ENCODE measurements at places on chromosomes 16 and 17.

- no peak for DNase-seq
These were observed 14.1 kb downstream of the DHRS7B start for GRCh38 chr17:21140911-21141310.

DNA sequence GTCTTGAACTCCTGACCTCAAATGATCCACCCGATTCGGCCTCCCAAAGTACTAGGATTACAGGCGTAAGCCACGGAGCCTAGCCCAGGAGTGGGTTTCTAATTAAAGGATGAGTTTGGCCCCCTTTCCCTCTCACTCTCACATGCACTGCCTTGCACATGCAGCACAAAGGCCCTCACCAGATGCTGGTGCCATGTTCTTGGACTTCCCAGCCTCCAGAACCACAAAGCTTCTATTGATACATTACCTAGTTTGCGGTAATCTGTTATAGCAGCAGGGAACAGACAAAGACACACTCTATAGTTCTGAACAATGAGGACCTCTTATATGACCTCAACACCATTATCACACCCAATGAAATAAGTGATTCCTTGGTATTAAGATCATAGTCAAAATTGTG, 17.9 kb upstream of the ITGAD start:
- DNase-seq, result no peak

DNA sequence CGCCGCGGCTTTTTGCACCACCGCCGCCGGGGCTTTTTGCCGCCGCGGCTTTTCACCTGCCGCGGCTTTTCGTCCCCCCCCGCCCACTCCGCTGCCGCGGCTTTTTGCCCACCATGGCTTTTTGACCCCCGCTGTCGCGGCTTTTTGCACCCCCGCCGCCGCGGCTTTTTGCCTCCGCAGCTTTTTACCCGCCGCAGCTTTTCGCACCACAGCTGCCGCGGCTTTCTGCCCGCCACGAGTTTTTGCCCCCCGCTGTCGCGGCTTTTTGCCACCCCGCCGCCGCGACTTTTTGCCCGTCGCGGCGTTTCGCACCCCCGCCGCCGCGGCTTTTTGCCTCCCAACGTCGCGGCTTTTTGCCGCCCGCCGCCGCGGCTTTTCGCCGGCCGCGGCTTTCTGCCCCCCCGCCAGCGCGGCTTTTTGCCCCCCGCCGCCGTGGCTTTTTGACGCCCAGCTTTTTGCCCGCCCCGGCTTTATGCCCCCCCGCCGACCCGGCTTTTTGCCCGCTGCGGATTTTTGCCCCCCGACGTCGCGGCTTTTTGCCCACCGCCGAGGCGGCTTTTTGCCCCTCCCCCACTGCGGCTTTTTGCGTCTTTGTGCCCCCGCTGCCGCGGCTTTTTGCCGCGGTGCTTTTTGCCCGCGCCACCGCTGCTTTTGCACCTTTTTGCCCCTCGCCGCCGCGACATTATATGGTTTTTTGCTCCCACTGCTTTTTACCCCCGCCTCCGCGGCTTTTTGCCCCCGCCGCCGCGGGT, 1343.6 kb downstream of the TP53TG3F start:
- DNase-seq, result no peak

- DNase-seq, result no peak
These were observed 15.7 kb downstream of the ETV4 start for GRCh38 chr17:43530288-43531081.

DNA sequence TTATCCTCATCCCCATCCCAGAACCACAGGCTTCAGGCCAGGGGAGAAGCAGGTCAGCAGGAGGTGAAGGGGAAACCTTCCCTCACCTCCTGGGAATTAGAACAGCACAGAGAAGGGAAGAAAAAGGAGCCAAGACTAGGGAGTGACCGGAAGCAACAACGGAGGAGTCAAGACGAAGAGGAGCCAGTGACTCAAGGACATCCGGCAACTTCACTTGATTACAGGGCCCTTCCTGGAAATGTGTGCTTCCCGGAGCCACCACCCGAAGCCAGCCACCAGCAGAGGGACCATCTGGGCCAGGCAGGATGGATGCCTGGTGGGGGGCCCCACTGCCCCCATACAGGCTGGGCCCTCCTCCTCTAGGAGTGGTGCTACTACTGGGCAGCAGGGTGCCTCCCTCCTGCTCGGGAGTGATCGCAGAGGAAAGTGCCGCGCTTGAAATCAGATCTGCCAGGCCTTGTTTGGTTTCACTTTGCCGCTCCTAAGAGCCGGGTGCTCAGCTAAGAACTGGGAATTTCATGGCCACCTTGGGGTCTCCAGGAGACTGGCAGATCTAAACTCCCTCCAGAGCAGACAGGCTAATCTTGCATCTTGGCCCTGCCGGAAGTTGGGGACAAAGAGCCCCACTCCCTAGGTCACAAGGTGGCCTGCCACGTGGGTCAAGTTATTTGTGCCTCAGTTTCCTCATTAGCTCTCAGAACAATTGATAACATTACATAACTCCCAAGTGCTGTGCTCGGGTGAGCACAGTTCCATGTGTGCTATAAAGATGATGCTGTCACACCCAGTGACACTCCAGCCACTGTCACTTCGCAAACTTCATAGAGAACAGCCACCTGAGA, 6.6 kb downstream of the CDC42EP4 start:
- no peak for DNase-seq

GRCh38 chr16:4876646-4877379, 29.5 kb downstream of the UBN1 start:
- no peak for DNase-seq

GRCh38 chr16:52573365-52574299, 26.7 kb upstream of the TOX3 start:
- DNase-seq, result no peak

GRCh38 chr17:49231563-49231894, 942 bp upstream of the PHOSPHO1 start:
- DNase-seq, result no peak

GRCh38 chr16:78209951-78210661, 110.7 kb downstream of the WWOX start:
- no peak for DNase-seq

- no peak for DNase-seq
These were observed 11.4 kb downstream of the ITGAD start for GRCh38 chr16:31404353-31405064.

- peak; percentile 0 for DNase-seq
These were observed 417.1 kb downstream of the TMEM114 start for GRCh38 chr16:8173111-8173644.

GRCh38 chr17:62996221-62996620, 30.2 kb downstream of the TANC2 start:
- DNase-seq, result no peak

- DNase-seq, result no peak
These were observed 106.9 kb upstream of the SIAH1 start for GRCh38 chr16:48492133-48492532.

GRCh38 chr16:50761267-50761666, 19.4 kb downstream of the CYLD start:
- no peak for DNase-seq

- DNase-seq, result no peak
These were observed 20.2 kb downstream of the FOXN1 start for GRCh38 chr17:28526381-28526780.

- DNase-seq, result no peak
These were observed 1.0 kb downstream of the ZNF319 start for GRCh38 chr16:57999366-57999970.

DNA sequence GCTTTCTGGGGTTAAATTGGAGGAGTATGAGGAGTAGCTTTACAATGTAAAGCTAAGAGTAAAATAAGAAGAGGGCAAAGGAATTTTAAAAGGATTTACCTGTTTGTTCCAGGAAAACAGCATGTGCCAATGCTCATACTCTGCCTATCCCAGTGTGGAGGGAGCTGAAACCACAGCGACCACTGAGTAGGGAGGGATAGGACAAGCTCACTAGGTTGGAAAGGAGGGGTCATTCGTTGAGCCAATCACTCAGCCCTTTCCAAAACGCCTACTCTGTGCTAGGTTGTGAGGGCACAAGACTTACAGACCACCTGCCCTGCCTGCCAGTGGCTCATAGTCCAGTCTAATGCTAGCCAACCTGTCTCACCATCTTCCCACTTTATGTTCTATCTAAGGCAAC, 1.1 kb upstream of the DNAJC7 start:
- DNase-seq, result no peak

DNA sequence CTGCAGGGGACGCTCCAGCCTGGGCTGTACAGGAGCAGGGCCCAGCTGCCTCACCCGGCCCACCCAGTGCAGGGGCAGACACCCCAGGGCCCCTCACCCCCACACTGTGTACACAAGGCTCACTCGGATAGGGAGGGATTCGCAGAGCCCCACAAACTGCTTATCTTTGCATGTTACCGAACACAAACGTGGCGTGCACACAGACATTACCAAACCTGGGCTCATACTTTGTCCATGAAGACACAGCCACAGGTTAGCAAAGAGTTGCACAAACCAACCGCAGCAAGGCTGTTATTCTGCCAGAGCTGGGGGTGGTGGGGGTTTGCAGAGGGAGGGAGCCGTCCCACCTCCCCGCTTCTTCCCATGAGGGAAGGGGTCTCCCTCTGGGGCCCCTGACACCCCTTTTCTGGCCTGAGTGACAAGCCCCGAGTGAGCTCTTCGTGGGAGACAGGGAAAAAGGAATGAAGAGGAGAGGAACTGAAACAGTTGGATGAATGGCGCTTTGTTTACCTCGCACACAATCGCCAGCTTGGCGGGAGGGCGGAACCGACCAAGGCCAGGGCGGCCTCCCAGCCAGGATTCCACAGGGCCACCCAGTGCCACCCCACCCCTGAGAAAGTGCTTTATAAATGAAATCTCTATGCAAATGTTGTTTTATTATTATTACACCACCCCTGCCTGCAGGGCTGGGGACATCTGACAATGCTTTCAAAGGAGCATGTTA, 434 bp upstream of the CPSF4L start:
- DNase-seq, result no peak

DNA sequence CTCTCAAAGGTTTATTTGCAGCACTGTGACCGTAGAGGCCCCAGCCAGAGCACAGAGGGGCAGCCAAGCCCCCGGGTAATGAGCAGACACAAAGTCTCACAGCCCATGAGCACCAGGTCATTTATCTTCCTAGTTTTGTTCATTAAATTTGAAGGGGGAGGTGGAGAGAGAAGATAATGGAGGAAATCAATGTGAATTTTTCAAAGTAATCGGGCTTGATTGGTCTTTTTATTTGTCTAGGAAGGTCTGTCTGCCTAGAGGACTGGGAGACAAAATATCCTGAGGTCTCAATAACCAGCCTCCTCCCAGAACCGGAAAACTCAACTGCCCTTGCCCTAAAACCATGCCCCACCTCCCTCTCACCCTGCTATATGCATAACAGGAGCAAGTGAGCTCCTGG, 189.0 kb downstream of the SLC39A11 start:
- DNase-seq, result no peak

DNA sequence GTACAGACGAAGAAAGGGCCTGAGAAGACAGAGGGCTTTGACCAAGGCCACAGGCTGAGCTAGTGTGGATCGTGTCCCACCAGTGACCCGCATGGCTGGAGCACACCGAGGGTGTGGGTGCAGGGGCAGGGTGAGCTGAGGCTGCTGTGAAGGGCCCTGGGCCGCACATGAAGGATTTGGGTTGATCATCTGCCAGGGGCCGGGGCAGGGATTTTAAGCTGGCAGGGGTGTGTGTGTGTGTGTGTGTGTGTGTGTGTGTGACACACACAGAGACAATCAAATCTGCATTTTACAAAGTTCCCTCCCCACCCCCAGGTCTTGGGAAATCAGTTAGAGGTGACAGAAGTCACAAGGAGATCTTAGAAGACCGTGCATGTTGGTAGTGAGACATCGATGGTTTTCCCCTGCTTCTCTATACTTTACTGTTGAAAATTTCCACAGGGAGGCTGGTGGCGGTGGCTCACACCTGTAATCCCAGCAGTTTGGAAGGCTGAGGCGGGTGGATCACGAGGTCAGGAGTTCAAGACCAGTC, 65.2 kb downstream of the SRCIN1 start:
- DNase-seq, result no peak

- no peak for DNase-seq
These were observed 3.5 kb upstream of the ADGRG3 start for GRCh38 chr16:57664662-57665025.

DNA sequence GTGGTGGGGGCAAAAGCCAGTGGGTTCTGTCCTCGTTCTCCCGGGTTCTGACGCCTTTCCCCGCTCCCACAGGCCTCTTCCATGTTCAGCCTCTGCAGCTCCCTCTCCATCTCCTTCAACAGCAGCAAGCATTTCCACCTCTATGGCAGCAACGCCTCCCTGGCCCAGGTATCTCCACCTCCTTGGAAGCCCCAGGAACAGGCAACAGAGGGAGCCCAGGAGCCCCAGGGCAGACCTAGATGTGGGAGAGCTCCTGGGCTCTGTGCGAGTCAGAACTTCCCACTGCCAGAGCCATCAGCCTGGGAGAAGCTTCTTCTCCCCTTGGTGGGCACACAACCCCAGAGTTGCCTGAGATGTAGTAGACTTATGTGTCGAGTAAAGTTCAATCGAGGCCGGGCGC, 7.8 kb downstream of the ZNF768 start:
- no peak for DNase-seq

DNA sequence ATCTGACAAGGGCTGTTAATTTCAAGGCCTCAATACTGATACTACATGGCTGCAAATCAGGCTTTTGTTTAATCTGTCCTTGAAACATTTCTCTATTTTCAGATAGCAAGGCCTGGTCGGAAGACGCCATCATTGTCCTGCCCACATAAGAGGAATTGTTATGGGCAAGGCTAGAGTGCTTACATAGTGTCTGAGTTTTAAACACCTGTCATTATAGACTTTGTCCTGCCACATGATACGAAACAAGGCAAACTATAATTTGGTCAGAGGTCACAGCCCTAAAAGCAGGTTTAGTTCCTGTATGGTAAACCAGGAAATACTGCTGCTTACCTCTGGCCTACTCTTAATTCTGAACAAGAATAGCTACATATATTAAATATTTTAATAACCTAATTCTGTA, 104.4 kb downstream of the SSH2 start:
- DNase-seq, result no peak

- DNase-seq, result peak; percentile 19
These were observed 38.5 kb upstream of the NKD1 start for GRCh38 chr16:50509521-50510341.

DNA sequence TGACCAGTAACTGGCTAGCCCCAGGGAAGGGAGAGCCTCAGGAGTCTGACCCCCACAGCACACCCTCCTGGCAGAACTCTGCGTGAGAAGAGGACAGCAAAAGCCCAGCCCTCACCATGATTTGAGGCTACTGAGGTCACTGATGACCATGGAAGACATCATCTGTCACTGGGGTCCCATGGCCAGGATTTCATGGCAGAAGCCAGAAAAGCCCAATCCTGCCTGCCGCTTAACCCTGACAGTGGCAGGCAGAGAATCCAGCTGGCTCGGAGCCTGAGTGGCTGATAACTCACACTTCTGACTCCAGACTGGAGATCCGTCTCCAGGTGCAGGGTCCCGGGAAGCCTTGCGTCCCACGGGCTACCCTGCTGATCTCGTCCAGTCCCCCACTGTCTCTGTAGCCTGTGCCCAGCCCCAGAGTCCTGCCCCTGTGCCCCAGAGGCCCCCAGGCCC, 17.5 kb downstream of the GRIN2C start:
- no peak for DNase-seq

- peak; percentile 64 for DNase-seq
These were observed 523 bp downstream of the NAGLU start for GRCh38 chr17:42536372-42537155.
